ENCODE measurements at places on chromosomes 16 and 17.
A peak's percentile ranks its signal among the peaks of the same experiment; 100 is the strongest.

- no peak for DNase-seq
Observed at GRCh38 chr16:49876716-49877129, 20.8 kb upstream of the ZNF423 start.

DNA sequence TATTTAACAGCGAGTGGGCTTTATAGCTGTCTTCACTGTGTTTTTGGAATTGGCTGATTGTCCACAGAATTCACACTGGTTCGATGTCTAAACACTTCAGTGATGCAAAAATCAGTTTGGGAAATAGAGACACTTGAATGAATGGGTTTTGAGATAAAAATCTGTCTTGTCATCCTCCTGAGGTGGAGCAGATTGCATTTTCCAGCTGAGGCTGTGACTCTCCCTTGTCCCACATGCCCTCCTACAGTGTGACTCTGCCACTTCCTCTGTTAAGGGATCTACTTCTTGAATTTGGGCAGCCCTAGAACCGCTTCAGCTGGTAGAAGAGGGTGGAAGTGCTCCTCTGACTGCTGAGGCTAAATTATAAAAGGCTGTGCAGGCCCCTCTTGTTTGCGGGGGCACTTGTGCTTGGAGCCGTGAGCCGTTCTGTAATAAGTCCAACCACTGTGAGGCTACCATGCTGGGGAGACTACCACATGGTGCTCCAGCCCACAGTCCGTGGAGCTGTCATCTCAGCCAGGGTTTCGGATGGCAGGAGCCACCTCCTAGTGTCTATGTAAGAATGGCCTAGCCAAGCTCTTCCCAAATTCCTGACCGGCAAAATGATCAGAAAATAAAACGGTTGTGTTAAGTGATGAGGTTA is 175.9 kb downstream of the SPECC1 start:
- no peak for DNase-seq

DNA sequence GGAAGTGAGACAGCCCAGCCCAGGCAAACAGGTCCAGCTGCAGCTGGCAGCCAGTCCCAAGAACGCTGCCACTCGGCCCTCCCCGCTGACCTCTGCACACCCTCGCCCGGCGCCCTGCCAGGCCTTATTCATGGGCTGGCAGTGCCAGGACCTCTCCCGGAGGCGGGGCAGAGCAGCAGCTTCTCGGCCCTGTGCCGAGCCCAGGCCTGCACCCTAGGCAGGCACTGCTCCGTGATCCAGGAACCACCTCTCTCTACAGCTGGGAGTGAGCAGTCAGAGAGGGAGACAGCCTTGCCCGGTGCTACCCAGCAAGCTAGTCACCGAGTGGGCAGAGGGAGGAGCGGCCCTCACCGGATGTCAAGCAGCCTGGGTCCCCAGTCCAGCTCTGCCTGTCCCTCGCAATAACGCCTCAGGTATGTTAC is 79.9 kb upstream of the CBX4 start:
- no peak for DNase-seq

GRCh38 chr16:72241930-72242329 is 70.0 kb upstream of the PMFBP1 start:
- DNase-seq: no peak

DNA sequence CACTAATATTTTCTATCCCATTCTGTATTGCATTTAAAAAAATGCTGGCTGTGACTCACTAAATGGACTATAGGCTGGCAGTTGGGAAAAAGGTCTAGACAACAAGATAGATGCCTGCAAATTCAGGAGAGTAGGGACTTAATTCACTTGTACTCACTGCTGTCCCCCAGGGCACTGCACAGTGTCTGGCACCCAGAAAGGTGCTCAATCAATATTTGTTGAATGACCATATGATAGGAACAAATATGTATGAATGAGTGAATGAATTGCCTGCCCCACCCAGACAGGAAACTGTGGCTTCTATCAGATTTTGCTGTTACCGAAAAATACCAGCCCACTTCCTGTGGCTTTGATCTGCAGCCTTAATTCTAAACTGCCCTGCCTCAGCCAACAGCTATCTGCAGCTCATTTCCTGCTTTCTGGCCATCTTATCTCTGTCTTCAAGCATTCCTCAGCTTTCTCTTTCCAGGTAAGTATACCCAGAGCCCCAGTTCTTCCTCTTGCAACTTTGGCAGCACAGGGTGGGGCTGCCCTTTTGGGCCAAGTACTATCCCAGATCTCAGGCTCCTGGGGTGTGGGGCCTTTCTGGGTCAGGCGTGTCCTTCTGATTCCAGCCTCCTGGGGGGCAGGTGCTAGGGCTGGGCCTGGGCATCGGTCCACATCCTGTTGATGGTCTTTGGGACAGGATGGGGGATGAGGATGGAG is 15.3 kb upstream of the TNS4 start:
- no peak for DNase-seq

DNA sequence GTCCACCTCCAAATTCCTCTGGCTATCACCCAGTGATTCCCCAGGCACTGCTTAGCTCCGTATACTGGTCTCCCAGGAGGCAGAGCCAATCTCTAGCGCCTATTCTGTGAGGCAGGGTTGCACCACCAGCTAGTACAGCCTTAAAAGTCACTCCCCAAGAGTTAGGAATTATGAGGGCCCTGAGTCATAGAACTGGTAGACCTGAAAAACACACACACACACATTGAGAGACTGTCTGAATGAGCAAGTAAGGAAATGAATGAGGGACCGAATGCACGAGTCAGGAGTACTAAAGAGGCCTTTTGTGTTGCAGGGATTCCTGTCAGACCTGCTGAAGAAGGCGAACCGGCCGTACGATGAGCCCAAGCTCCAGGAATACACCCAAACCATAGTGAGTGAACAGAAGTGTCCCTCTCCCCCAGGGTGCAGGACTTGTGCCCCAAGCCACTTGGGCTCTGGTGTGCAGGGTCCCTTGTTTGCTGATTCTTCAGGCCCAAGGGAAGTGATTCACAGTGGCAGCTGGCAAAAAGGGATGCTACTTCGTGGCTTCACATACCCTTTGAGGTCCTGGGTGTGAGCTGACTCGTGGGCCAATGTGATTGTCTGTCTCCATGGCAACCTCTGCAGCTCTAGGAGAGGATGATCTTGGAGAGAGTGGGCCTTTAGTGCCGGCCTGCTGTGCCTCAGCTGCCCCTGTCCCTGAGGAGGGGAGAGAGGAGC is 24.7 kb downstream of the CALB2 start:
- DNase-seq: no peak

- DNase-seq: no peak
Observed at GRCh38 chr17:48002266-48002915, 31.5 kb downstream of the CDK5RAP3 start.

GRCh38 chr16:86929057-86929871 is 350.9 kb downstream of the FOXL1 start:
- no peak for DNase-seq

DNA sequence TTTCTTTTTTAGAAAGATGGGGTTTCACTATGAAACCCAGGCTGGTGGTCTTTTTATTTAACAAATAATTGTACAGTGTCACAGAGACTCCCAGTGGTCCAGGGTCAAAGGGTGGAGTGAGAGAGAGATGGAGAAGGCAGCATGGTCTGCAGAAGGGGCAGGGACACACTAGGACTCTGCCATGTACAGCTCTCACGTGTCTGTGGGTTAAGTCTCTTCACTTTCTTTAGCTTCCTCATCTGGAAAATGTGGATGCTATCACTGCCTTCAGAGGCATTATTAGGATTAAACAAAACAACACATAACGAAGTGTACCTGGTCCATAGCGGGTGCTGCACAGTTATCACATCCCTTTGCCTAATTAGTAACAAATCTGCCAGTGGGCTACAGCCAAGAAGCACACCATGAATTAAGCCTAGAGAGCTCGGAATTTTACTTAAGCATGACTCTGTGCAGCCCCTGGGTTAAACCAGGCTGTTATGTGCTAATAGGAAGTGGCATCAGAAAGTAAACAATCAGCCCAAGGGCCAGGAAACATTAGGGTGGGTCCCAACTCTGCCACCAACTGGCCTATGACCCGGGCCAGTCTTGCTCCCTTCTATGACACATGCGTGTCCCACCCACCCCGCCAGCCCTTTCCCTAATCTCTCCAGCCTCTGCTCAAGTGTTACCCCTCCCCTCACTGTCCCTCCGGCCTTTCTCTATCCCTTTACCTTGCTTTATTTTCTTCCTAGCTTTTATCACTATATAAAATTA is 13.9 kb downstream of the TOP3A start:
- DNase-seq: no peak

DNA sequence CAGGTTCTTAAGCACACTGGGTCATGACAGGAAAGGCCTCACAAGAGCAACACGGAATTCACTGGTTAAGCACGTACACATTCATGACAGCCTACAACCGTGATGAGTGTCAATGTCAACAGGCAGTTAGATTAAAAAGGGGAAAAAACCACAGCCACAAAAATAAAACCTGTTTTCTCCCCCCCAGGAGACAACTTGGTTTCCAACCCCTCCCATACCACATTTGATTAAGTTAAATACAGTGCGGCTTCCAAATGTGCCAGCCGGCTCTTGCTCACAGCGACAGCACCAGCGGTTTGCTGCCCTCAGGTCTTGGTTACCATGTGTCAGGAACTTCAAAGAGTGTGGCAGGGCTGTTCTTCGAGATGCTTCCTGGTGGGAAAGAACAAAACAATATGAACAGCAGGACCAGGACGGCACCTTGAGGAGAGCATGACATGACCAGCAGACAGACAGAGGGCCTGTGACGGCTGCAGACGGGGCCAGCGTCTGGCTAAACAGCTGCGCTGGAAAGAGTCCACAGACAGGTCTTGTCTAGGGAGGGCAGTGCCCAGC is 193.6 kb downstream of the PARN start:
- DNase-seq: no peak

DNA sequence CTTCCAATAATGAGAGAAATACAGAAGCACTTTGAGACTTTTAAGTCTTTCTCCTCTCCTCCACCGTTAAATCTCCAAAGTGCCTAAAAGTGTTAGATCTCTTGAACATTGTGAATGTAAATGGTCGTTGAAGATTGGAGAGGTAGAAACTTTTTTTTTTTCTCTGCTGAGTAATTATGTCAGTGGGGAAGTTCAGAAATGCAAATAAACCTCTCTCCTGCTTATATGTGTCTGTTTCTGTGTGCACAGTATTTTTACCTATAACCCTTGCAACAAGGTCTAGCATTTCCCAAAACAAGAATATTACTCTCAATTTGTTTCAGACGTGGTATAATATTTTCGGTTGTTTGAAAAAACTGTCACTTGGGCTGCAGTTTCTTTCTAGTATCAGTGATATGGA is 833.6 kb upstream of the CDH8 start:
- no peak for DNase-seq

DNA sequence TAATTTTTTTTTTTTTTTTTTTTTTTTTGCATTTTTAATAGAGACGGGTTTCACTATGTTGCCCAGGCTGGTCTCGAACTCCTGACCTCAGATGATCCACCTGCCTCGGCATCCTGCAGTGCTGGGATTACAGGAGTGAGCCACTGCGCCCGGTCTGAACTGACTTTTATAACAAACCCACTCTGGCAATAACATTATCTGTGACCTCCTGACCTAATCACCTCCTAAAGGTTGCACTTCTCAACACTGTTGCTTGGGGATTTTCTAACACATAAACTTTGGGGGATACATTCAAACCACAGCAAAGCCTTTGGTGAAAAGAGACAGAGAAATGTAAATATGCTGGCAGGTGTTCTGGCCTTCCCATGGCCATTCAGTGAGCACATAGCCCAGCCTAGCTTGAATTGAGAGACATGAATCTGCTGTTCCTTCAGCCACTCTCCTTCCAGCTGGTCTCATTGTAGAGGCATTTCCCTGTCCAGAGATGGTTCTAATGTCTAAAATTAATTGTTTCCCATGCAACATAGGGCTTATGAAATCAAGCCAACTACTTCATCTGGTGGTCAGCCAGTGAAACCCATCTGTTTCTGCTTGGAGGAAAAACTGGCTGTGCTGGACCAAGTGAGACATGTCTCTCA is 28.3 kb downstream of the LYRM1 start:
- no peak for DNase-seq

- peak; percentile 14 for DNase-seq
Observed at GRCh38 chr17:7042501-7043181, 1.3 kb downstream of the SLC16A11 start.

DNA sequence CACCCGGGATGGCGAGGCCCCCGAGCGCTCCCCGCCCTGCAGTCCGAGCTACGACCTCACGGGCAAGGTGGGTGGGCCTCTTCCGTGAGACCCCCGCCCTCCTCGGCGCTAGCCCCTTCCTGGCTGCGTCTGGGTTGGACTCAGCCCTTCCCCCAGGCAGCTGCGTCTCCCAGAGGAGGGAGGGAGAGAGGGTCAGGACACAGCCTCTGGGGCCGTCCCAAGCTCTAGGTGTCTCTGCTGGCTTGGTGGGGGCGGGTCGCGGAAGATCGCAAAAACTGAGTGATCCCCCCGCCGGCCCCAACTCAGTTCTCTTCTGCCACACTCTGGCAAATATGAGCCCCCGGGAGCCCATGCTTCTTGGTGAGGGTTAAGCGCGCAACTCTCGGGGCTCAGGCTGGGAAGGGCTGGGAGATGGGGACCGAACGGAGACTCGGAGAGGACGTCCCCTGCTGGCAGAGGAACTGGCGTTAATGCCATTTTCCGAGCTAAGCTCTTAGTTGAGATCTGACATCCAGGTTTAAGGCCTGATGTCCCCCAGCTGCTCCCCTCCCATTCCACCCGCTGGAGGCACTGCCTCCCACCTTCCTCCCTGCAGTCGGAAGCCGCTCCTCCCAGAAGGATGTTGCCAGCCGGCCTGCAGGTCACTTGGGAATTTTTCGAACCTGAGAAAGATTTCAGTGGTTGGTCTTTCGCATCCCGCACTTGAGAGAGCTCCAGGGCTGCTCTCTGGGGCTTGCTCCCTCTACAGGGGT is 419 bp downstream of the RAB37 start:
- no peak for DNase-seq
